Activated CD8-positive, alpha-beta memory T cell treated with anti-CD3 and anti-CD28 coated beads for 1 hour (primary cell): ENCODE measurements at places on chromosomes 3 and 15.

GRCh38 chr15:73378089-73378488 is 9.3 kb upstream of the HCN4 start:
- no peak for DNase-seq

DNA sequence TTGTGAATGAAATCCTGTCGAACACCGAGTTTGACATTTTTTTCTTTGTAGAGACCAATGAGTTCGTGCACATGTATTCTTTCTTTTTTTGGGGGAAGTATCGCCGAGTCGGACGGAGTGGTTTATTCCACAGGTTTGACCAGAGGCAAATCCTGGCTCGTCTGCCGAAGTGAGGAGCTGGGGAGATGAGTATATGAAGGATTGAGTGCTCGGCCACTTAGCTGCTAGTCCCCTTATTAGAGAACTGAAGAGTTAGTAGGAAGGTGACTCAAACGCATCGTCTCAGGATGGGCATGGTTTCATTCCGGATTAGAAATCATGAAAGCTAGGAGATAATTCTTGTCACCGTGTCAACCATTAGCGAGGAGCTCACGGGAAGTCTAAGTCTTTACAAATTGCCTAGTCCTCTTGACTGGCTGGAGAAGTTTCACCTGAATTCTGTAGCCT is 154.7 kb upstream of the GOLIM4 start:
- DNase-seq: no peak

GRCh38 chr3:146390006-146390772 is 79.2 kb downstream of the PLSCR2 start:
- no peak for DNase-seq

- no peak for DNase-seq
These were observed 20.5 kb downstream of the IFT80 start for GRCh38 chr3:160378331-160379109.

GRCh38 chr3:105349684-105350387 is 16.9 kb upstream of the ALCAM start:
- DNase-seq: no peak

DNA sequence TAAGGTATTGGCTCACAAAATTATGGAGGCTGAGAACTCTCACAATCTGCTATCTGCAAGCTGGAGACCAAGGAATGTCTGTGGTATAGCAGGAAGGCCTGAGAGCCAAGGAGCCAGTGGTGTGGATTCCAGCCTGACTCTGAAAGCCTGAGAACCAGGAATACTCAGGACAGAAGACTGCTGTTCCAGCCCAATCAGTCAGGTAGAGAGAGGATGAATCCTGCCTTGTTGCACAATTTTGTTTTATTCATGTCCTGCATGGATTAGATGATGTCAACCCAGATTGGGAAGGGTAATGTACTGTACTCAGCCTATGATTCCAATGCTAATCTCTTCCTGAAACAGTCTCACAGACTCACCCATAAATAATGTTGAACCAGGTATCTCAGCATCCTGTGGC is 312.4 kb upstream of the KCNMB2 start:
- no peak for DNase-seq
